WTC11 (cell line): ENCODE measurements at places on chromosomes 7 and 10. TPM values are rescaled to one million over a fixed set of nuclear protein-coding genes. Genes with fewer than 3 reads are reported as not detected.

ERVW-1 gene
- total RNA-seq: 0.07 to 0.14 TPM in 2 of 3 replicates, not detected in the other

OR2A12 gene
- total RNA-seq: not detected in 3 replicates

UTF1 gene
- total RNA-seq: 140 to 196 TPM (median 143 TPM) in 3 replicates

CRTAC1 gene
- 1.1 to 1.7 TPM (median 1.2 TPM) in 3 replicates for total RNA-seq

SGPL1 gene
- total RNA-seq: 44.3 to 48.4 TPM (median 44.6 TPM) in 3 replicates

NUDCD3 gene
- total RNA-seq: 71.8 to 83.9 TPM (median 82.7 TPM) in 3 replicates

TRPV6 gene
- total RNA-seq: 0.63 to 2.0 TPM (median 0.80 TPM) in 3 replicates

BET1 gene
- total RNA-seq: 24.8 to 26.7 TPM (median 25.8 TPM) in 3 replicates

PVRIG gene
- 0.37 to 0.55 TPM in 2 of 3 replicates, not detected in the other for total RNA-seq
